ENCODE measurements at places on chromosomes 6 and 20. TPM values are rescaled to one million over a fixed set of nuclear protein-coding genes. Genes with fewer than 3 reads are reported as not detected.

GRCh38 chr6:107116328-107116892 lies 1.1 kb upstream of the BEND3 start:
- peak; percentile 42 for DNase-seq
- peaks cover 7% of the 10 kb centered on the region for H3K4me1 ChIP-seq
- H3K27ac ChIP-seq = peak overlapping the region; percentile 67
- H3K4me3 ChIP-seq = peak overlapping the region; percentile 84
- no peaks in the 10 kb centered on the region for H3K36me3 ChIP-seq
- no peaks in the 10 kb centered on the region for H3K27me3 ChIP-seq

DNA sequence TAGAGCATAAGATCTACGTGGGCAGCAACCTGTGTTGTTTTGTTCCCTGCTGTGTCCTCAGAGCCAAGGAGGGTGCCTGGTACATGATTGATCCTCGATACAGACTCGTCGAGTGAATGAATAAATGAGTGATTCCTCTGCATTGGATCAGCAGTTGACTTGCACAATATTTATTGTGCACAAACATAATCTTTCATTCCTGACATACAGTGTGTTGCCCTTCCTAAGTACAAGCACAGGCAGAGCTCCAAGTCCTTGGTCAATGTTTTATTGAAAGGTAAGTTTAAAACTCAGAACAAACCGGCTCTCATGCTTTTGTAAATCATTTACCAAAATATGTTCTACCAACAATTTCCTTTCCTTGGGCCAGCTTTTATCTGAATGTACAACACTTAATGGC lies 57.4 kb downstream of the STMND1 start:
- H3K4me3 ChIP-seq = no peak overlapping the region
- no peaks in the 10 kb centered on the region for H3K36me3 ChIP-seq
- no peak overlapping the region for H3K27ac ChIP-seq
- no peak for DNase-seq

The OR2B6 gene
- not detected for total RNA-seq

The VARS1 gene
- 135 TPM for total RNA-seq

The KCNB1 gene
- total RNA-seq = not detected

The CCN2 gene
- 13.8 TPM for total RNA-seq

The ECT2L gene
- total RNA-seq = not detected

GRCh38 chr6:156842598-156843250 lies 65.5 kb downstream of the ARID1B start:
- no peaks in the 10 kb centered on the region for H3K36me3 ChIP-seq
- H3K4me3 ChIP-seq = no peak overlapping the region
- H3K27ac ChIP-seq = no peak overlapping the region
- no peak for DNase-seq
- H3K27me3 ChIP-seq = no peaks in the 10 kb centered on the region

DNA sequence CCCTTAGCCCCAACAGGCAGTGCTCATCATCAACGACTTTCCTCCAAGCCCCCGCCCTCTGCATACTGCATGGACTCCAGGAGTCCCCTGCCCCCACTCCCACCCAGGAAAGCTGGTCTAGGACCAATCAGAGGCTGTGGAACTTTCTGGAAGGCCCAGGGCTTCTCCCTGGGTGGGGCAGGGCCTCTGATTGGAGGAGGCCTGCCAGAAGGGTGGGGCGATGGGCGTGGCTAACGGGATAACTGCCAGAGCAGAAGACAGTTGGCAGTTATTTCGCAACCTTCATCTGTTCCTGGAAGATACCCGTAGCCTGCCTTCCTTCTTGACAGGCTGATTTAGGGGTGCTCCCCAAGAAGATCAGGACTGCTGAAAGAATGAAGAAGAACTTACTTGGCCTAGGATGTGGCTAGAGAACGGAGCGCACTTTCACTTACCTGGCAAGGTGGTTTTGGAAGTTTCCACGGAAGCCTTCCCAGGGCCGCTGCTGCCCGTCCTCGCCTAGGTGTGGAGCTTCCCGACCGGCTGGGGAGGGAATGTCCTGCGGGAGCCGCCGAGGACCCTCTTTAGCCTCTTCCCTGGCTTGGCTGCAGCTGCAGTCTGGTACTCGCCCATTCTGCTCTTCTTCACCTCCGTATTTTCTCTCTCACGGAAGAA lies 209.0 kb downstream of the LRFN2 start:
- no peak overlapping the region for H3K4me3 ChIP-seq
- DNase-seq = no peak
- H3K4me1 ChIP-seq = no peaks in the 10 kb centered on the region

The SMLR1 gene
- total RNA-seq = 8.4 TPM

DNA sequence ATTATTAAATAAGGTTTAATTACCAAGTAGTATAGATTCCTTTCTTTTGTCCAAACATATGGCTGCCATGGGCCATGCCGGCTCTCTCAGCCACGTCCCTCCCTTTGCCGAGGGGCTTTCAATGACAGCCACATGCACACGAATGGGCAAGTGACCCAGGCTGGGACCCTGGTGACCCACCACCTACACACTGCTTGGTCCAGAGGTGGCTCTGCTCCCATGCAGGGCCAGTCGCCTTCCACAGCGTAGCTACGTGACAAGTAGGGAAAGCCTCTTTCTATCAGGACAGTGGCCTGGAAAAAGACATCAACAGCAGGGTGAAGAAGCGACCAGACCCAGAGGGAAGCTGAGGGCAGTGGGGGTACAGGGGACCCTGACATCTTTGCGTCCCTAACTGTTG lies 152.8 kb upstream of the CST7 start:
- H3K27ac ChIP-seq = no peak overlapping the region
- no peak for DNase-seq
- no peak overlapping the region for H3K4me3 ChIP-seq
- H3K27me3 ChIP-seq = peaks cover 3% of the 10 kb centered on the region
- H3K4me1 ChIP-seq = no peaks in the 10 kb centered on the region
- no peaks in the 10 kb centered on the region for H3K36me3 ChIP-seq

- no peak for DNase-seq
- H3K27me3 ChIP-seq = no peaks in the 10 kb centered on the region
- H3K36me3 ChIP-seq = no peaks in the 10 kb centered on the region
- no peak overlapping the region for H3K27ac ChIP-seq
- no peaks in the 10 kb centered on the region for H3K4me1 ChIP-seq
Measured at GRCh38 chr6:10979603-10980002, 64.5 kb downstream of the ELOVL2 start.

The THBD gene
- total RNA-seq = 1.0 TPM

DNA sequence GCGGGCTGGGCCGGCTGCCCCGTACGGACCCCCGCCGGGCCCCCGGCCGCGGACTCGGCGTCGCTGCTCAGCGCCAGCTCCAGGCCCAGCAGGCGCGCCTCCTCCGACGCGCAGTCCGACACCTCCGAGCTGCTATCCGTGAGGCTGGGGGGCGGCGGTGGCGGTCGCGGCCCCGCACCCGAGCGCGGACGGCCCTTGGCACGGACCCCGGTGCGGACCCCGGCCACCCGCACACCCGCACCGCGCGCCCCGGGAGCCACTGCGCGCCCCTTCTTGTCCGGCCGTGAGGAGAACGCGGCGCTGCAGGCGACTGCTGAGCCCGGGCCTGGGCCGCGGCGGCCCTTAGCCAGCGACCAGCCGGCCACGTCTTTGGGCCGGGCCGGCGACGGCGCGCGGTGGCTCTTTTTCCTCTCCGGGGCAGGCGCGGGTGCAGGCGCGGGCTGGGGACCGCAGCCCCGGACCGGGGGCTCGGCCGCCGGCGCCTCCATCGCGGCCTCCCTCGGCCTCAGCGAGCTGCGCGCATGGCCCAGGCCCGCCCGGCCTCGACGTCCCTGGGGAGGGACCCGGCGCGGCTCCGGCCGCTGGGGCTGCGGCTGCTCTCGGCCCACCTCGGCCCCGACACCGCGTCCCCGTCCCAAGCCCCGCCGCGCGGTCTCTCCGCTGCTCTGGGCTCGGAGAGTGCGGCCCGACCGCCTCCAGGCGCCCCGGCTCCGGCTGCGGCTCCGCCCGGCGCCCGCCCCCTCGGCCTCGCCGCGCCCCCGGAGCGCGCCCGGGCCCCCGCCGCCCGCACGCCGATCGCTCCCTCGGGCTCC lies 12.9 kb upstream of the TLDC2 start:
- DNase-seq = no peak
- no peaks in the 10 kb centered on the region for H3K27me3 ChIP-seq
- H3K4me3 ChIP-seq = peak overlapping the region; percentile 51
- H3K4me1 ChIP-seq = peaks cover 16% of the 10 kb centered on the region
- peaks cover 2% of the 10 kb centered on the region for H3K36me3 ChIP-seq
- H3K27ac ChIP-seq = no peak overlapping the region

- peaks cover 33% of the 10 kb centered on the region for H3K4me1 ChIP-seq
- no peak overlapping the region for H3K4me3 ChIP-seq
- H3K36me3 ChIP-seq = no peaks in the 10 kb centered on the region
- DNase-seq = peak; percentile 78
- no peaks in the 10 kb centered on the region for H3K27me3 ChIP-seq
Measured at GRCh38 chr20:53838311-53838868, 232.0 kb downstream of the BCAS1 start.

The AIF1 gene
- total RNA-seq = 2.7 TPM

GRCh38 chr6:148658681-148659430 lies 88.0 kb upstream of the UST start:
- no peaks in the 10 kb centered on the region for H3K4me1 ChIP-seq
- no peaks in the 10 kb centered on the region for H3K27me3 ChIP-seq
- H3K4me3 ChIP-seq = no peak overlapping the region
- no peaks in the 10 kb centered on the region for H3K36me3 ChIP-seq

GRCh38 chr6:112877134-112878100 lies 530.3 kb downstream of the RFPL4B start:
- H3K4me1 ChIP-seq = peaks cover 5% of the 10 kb centered on the region
- no peaks in the 10 kb centered on the region for H3K27me3 ChIP-seq
- DNase-seq = no peak
- H3K36me3 ChIP-seq = no peaks in the 10 kb centered on the region

- H3K27ac ChIP-seq = no peak overlapping the region
- H3K4me1 ChIP-seq = peaks cover 9% of the 10 kb centered on the region
- no peak for DNase-seq
Measured at GRCh38 chr20:36891211-36891610, 15.3 kb downstream of the TLDC2 start.

The MRPL14 gene
- total RNA-seq = 87.6 TPM

GRCh38 chr6:46888031-46888430 lies 33.7 kb downstream of the ADGRF5 start:
- H3K4me3 ChIP-seq = no peak overlapping the region
- DNase-seq = no peak
- no peaks in the 10 kb centered on the region for H3K27me3 ChIP-seq
- no peaks in the 10 kb centered on the region for H3K4me1 ChIP-seq

- DNase-seq = no peak
- H3K27me3 ChIP-seq = no peaks in the 10 kb centered on the region
- H3K4me3 ChIP-seq = no peak overlapping the region
Measured at GRCh38 chr20:44618318-44618731, 33.2 kb downstream of the ADA start.

The PROKR2 gene
- not detected for total RNA-seq

DNA sequence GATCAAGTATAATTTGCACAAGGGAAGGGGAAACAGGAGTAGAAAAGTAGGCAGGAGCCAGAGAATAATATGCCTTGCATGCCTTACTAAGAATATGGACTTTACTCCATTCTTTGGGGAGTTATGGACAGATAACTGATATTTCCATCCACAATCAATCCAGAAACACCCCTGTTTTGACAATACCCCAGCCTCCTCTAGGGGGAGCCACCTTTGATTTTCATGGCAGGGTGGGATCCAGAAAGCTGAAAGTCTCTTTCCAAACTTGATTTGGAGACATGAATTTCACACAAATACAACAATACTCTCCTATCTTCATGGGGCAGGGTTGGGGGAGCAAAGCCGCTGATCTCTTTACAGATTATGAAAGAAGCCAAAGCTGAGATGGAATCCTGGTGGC lies 404.1 kb downstream of the FOXA2 start:
- no peaks in the 10 kb centered on the region for H3K27me3 ChIP-seq
- H3K36me3 ChIP-seq = no peaks in the 10 kb centered on the region
- peak; percentile 37 for DNase-seq

- H3K4me3 ChIP-seq = no peak overlapping the region
Measured at GRCh38 chr20:17648791-17649730, 33.0 kb downstream of the RRBP1 start.

The ABCC10 gene
- 40.1 TPM for total RNA-seq

The WFDC10B gene
- total RNA-seq = not detected

DNA sequence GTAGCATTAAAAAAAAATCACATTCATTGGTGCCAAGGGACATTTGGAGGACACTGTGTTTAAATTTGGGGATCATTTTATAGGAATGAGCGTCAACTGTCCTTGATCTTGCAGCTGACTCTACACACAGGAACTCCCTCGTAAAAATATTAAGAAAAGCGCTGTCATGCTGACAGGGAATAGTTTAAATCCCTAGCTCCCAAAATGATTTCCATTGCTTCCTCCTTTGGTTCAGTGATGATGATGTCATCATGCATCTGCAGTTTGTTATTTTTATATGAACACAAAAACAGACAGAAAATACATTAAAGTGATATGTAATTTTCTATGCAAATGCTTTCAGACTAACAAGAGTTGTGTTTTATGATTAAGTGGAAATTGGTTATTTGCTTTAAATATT lies 275.6 kb downstream of the BTBD9 start:
- no peak for DNase-seq
- no peak overlapping the region for H3K4me3 ChIP-seq
- H3K27ac ChIP-seq = no peak overlapping the region
- H3K27me3 ChIP-seq = no peaks in the 10 kb centered on the region
- no peaks in the 10 kb centered on the region for H3K4me1 ChIP-seq

- no peak overlapping the region for H3K27ac ChIP-seq
- DNase-seq = no peak
- no peaks in the 10 kb centered on the region for H3K27me3 ChIP-seq
- H3K4me1 ChIP-seq = no peaks in the 10 kb centered on the region
- H3K36me3 ChIP-seq = no peaks in the 10 kb centered on the region
- H3K4me3 ChIP-seq = no peak overlapping the region
Measured at GRCh38 chr6:11952316-11952715, 59.8 kb upstream of the HIVEP1 start.

The NEURL2 gene
- total RNA-seq = 12.6 TPM

GRCh38 chr20:46809706-46810360 lies 84.8 kb upstream of the EYA2 start:
- 0 out of 2 replicates have a peak, but pooled peaks cover 1% of the 10 kb centered on the region for H3K27me3 ChIP-seq
- peaks cover 5% of the 10 kb centered on the region for H3K4me1 ChIP-seq
- no peak overlapping the region for H3K4me3 ChIP-seq
- no peak for DNase-seq
- no peak overlapping the region for H3K27ac ChIP-seq
